ENCODE measurements at places on chromosomes 1 and 21.

- DNase-seq = no peak
Observed at GRCh38 chr1:10624256-10625050, 149.7 kb downstream of the PEX14 start.

DNA sequence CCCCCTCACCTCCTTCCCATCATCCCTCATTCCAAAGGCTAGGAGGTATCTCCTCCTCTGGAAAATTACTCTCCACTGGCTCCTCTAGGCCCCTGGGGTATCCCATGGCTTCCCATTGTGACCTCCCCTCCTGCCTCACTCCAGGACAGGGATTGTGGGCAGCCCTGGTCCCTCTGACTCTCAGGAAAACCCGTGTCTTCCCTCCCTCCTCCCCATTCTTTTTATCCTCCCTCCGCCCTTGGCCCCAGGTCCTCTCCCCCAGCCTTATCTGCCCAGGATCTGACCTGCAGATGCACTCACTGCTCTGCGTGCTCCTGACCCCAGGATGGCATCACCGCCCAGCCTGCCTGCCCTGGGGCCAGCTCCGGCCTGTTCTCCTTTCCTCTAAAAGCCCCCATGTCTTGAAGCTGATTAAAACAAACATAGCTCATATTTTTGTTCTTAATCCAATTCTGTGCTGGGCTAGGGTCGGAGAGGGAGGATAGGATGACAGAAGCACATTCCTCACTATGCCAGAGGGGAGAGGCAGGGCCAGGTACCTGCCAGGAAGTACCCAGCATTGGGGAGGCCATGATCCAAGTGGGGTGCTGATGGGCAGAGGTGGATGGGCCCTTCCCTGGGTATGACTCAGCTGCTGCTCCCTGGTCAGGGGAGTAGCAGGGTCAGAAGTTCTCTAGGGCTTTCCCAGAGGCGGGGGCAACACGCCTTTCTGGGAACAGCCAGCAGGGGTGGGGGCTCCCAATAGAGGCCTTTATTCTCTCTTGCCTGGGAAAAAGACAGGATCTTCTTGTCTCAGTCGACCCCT is 13.8 kb upstream of the UBL4B start:
- DNase-seq = no peak

DNA sequence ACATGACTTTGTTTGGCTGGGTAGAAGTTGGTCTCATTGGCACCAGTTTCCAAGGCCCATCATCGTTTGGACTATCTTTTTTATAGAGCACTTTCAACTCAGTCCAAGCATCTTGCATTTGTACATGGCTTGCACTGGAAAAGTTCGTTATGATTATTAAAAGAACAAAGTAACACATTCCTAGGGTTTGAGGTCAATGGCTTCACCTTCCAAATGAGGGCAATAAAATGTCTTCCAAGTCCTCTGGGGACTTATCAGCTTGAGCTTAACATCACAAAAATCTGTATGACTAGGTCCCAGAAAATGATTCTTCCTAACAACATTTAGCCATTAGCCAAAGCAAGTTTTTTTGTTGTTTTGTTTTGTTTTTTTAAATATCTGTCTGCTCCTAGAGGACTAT is 610.8 kb downstream of the LMO4 start:
- no peak for DNase-seq

DNA sequence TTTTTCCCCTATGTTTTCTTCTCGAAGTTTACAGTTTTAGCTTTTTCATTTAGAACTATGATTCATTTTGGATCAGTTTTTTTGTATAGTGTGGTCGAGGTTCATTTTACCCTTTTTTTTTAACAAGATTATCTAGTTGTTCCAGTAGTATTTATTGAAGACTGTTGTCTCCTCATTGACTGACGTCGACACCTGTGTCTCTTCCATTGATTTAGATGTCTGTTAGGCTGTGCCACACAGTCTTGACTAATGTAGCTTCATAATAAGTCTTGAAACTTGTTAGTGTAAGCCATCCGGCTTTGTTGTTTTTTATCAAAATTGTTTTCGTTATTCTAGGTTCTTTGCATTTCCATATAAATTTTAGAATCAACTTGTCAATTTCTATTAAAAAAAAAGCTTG is 45.2 kb downstream of the CAMSAP2 start:
- no peak for DNase-seq

DNA sequence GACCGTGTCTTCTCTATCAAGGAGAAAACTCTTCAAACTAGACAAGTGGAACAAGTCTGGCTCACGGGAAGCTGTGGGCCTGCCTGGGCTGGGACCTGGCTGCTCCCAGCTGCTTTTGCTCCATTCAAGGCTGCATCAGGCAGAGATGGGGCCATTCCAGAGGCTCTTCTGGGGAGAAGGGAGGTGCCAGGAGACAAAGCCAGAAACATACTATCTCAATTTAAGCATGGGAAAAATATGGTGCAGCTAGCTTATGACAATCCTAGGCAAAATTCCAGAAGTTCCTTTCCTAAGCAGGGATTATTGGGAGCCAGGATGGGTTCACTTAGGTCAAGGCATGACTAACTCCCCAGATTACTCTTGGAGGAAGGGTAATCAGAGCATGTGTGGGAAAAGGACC is 90.8 kb upstream of the SLC2A1 start:
- DNase-seq = no peak

- DNase-seq = no peak
Observed at GRCh38 chr1:186768906-186769305, 59.8 kb upstream of the PLA2G4A start.

- DNase-seq = no peak
Observed at GRCh38 chr1:203858055-203858454, 3.3 kb upstream of the SNRPE start.

GRCh38 chr1:31785020-31785946 is 21.1 kb upstream of the ADGRB2 start:
- DNase-seq = no peak

DNA sequence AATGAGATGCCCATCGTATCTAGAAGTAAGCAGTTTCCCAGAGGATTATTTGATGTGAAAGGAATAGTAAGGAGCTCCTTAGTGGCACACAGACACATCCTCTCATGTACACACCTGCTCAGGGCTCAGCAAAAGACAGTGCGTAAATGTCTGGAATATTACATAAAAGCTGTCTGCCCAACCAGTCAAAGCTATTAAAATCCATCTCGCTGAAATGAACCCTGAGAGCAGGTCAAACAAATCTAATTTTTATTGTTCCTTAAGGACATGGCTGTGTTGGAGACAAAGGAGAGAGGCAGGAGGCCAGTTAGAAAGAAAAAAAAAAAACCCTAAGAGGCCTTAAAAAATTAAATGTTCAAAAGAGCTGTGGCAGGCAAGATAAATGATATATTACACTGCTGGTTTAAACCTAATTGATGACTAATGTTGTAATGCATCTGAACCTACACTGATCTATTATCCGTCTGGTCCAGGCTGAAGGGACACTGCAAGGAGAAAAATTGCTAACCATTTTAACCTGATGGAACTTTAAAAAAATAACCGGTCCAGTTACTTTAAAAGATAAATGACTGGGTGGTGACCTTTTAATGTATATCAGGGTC is 58.5 kb upstream of the FGGY start:
- no peak for DNase-seq

Measured in left lobe of liver (tissue), 2 donors.